ENCODE measurements at places on chromosomes 4 and X.
A peak's percentile ranks its signal among the peaks of the same experiment; 100 is the strongest.

DNA sequence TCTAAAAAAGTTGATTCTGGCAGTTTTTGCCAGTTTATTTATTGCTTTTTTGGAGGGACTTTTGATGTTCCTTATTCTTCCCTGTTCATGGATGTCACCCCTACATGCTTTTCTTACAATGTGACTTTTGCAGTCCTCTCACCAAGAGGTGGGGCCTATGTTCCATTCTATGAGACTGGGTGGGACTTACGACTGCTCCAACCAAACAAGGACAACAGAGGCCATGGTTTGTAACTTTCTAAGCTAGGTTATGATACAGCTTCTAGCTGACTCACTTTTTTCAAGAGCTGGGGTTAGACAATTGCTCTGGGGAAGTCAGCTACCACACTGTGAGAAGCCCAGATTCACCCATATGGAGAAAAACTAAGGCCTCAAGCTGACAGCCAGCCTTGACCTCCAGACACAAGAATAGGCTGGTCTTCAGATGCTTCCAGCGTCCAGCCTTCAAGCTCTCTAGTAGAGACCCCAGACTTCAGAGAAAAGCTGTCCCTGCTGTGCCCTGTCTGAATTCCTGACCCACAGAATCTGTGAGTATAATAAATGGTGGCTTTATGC, 39.5 kb downstream of the ENOPH1 start:
- peak; percentile 54 for DNase-seq

DNA sequence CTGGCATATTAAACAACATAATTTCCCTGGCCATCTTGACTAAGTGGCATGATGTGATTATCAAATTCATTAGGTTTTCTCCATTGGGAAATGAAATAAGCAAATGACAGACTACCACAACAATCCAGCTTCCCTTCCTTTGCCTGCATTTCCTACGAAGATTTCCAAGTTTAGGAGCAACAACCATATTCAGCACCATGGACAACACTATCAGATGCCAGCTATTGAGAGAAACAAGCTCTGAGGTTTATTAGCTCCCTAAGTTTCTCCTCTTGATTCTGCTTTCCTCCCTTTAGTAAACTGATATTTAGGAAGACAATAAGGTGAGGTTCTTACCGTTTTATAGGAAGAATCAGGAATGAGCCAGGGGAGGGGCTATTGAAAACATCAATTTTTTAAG, 36.2 kb downstream of the DCX start:
- DNase-seq = peak; percentile 1

DNA sequence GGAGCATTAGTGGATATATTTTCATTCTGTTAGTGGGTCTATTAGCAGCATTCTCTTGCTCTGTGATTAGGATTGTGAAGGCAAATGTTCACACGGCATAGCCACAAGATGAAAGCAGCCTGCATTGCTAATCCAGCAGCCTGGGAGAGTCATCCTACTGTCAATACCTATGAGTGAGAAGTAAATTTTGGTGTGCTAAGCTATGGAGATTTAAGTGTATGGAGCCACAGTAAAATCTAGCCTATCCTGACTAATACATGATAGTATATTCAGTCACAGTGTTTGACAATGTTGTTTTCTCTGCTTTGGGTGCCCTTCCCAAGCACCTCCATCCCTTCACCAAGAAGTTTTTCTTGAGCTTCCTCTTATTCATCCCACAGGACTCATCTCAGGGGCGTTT, 47.2 kb upstream of the TMPRSS11F start:
- DNase-seq = no peak

DNA sequence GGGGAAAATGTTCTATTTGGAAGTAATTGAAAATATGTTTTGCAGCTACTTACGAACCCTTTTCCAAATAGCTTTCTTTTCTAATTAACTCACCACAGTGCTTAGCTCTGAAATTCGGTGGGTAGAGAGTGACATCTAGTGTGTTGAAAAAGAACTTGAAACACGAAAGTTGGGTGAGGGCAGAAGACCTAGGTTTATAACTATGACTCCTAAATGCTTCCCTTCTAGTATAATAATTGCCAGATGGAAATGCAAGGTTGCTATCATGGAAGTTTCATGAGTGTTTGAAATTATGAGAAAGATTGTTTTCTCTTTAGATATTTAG, 77.3 kb upstream of the NOCT start:
- DNase-seq = peak; percentile 79

- no peak for DNase-seq
Observed at GRCh38 chr4:1045595-1046201, 34.3 kb downstream of the FGFRL1 start.

DNA sequence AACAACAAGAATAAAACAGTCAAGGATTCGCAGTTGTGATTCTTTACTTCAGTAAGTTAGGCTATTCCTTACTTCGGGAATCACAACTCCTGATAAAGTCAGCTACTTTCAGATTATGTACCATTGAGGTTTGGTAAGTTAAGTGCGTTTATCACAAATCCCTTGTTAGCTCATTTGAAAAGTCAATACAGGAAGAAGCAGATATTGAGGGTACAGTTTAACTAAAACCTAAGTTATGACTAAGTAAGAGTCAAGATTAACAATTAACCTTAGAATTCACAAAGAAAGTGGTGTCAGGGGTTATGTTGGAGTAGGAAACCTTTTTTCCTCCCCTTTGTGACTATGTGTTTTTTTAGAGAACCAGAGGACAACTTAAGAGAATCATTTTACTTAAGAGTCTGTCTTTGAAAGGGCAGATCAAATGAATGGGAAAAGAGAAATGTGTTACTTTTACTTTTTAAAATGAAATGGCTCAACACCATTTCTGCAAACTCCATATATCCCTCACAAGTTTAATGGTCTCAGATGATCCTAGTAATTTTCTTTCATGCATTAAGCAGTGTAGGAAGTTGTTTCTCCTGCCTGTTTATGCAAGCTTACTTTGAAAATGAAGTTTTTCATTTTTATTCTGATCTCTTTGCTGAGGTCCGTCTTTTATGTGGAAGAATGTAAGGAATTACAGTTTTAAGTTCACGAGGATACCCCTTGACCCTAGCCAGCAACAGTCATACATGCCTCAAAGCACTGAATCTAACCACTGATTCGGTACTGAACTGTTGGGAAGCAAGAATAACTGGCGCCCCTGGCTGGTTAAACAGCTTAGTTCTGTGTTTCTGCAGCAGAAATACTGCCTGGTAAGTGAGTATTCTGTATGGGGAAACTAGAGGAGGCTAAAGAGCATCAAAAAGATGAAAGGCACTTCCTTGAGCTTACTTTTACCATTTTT, 211.7 kb downstream of the SLC4A4 start:
- DNase-seq = peak; percentile 33

DNA sequence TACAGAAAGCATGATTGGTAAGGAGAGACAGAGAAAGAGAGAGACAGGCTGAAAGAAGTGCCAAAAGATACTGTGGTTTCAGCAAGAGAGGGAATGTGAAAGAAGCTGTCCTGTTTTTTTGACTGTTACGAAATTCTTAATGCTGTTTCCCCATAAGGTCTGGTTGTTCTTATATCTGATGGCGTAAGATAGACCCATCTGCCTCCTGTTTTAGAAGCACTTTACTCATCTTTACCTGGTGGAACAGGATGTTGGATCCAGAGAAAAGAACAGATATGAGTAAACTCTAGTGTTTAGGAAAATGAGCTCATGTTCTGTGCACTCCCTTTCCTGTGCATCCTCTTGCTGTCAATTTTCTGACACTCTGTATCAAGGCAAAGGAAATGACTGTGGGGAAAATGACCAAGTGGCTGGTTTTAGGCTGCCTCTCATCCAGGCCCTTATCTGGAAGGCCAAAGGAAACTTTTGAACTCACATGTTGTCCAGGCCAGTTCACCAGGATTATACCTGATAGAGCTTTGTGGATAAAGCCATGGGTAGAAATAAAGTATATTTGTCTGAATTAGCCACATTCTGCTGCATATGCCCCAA, 311.7 kb upstream of the HTR2C start:
- DNase-seq = no peak

- DNase-seq = no peak
Observed at GRCh38 chrX:39815631-39816030, 282.1 kb downstream of the BCOR start.

DNA sequence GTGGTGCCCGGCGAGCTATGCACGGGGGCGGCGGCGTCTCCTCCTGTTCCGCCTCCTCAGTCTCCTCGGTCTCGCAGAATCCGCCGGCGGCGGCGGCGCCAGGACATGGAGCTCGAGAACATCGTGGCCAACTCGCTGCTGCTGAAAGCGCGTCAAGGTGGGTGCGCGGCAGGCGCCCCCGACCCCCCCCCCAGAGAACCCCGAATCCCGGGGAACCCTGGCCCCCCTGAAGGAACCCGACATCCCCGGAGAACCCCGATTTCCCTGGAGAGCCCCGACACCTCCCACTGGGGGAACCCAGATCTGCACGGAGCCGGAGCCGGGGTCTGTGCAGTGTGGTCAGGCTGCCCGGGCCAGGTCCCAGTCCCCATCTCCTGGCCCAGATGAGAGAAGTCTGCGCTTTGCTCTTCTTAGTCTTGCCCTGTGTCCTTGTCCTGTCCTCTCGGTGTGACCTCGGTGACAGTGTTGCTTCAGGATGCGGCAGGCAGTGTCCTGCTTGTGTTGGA, 648 bp downstream of the GRK4 start:
- DNase-seq = peak; percentile 41

DNA sequence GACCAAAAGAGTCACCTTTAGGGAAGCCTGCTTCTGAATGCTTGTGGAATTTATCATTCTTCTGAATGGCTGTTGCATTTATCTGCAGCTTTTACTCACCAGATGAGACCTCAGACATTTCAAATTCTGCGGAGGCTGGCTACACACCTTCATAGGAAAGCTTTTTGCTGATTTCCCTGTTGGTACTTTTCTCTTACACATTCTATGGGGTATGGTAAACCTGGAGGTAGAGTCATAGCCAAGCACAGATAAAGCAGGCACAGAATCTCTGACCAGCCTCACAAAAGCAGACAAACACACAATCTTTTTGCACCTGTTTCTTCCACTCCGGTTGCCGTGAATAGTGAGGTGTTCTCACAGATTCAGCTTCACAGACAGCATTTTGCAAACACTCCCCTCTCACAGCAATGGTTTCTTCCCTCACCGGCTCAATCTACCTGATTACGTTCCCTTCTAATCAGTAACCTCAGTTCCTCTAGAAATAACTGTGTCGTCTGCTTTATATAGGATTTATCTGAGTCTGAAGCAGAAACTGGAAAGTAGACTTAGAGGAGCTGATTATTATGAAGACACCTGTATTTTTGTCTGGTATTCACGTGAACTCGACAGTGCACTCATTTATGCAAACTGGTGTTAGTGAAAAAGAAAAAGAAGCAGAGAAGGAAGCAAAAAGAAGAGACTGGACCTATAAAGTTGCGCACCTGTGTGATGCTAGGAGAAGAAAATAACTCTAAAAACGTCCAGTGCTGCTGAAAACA, 83.1 kb downstream of the DMD start:
- DNase-seq = no peak

DNA sequence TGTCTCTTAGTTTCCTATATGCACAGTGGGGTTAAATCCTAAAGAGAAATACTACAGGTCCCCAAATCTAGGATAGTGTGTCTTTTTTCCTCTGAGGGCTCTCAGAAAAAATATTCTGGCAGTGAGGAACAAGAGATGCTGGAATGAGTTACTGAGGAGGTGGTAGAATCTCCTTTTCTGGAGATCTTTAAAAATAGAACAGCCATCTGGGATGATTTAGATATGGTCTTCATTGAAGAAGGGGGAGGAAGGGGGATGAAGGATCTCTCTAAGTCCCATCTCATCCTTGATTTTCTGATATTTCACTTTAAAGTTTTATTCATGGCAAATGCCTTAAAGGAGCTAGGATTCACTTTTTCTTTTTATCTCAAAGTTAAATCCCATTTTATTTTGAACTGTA, 235.0 kb downstream of the MAML3 start:
- DNase-seq = peak; percentile 40

DNA sequence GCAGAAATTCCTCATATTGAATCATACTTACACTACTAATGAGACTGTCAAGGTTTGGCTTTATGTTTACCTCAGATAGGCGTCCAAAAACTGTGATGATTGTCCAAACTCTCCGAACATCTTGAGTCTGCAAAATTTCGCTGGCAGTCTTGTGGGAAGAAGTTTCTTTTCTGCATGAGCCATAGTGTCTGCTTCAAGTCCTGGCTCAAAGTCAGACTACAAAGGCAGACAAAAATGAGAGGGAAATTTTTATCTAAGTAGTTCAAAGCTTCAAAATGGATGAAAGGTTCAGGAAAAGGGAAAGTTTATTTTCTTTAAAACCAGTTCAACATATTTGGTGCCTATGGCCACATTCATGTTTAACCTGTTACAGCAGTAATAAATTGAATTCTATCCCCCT, 40.7 kb downstream of the PALLD start:
- peak; percentile 41 for DNase-seq

- no peak for DNase-seq
Observed at GRCh38 chrX:17818726-17819125, 42.4 kb downstream of the RAI2 start.

Data from fibroblast of the aortic adventitia (primary cell).